CD14-positive monocyte (primary cell): ENCODE measurements at places on chromosomes 7 and 10.

- DNase-seq, result no peak
These were observed 1.2 kb downstream of the RARRES2 start for GRCh38 chr7:150340024-150340749.

GRCh38 chr7:20647908-20648776, 32.7 kb downstream of the ABCB5 start:
- DNase-seq, result peak; percentile 12

DNA sequence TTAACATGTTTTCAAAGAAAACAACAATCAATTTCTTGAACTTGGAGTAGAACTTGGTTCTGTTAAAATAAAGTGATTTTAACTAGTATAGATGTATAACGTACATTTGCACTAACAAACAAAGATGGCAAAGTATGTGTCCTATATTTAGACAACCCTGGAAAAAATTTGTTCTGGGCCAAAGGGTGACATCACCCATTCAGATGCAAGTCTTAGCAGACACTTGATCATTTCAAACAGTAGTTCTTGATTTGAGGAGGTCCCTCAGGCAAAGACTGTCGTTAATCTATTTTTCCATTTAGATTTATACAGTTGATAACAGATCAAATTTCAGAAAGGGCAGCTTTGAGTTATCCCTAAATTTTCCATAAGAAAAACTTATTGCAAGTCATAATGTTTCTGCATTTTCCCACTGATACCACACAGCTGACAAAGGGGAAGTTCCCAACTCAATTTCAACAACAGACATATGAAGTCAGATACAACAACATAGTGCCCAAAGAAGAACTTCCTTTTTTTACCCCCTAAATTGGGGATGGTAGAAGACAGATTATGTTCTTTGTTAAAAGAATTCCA, 5.2 kb downstream of the NMT2 start:
- peak; percentile 41 for DNase-seq

- no peak for DNase-seq
These were observed 35.0 kb downstream of the SRI start for GRCh38 chr7:88184848-88185304.

DNA sequence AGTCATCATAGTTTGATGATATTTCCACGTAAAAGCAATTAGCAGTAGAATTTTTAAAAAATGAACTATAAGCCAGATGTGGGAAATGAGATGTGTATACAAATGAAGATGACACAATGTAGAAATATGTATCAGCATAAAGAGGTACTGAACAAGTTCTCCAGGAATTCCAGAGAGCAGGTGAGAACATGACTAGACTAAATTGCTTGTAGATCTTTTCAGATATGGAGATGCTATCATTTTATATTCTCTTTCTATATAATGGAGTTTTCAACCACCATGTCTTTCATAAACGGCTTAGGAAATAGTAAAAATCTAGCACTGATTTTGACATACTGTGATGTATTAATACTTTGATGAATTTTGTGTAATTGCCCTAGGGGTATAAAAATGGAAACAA, 130.9 kb downstream of the SEMA3D start:
- no peak for DNase-seq

DNA sequence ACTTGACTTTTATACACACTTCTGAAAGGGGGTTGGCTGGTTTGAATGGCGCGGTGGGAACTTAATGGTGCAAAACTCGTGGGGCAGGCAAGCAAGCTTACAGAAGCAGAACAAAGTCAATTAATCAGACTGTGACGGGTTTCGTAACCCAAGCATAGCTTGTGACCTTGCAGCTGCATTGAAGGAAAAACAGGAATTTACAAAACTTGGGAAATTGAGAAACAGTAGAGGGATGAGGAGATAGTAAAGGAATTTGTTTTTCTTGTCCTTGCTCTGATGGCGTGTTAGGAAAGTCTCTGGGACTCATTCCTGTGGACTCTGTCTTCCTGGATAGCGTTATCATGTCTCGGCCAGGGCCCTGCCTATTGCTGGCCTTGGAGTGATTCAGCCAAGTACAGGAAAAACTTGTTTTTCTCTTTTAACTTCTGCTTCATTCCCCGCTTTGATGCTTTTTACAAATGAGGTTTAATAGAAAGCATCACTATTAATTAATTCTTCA, 220.0 kb upstream of the KCND2 start:
- DNase-seq, result peak; percentile 34

GRCh38 chr10:119269737-119270136, 62.4 kb downstream of the GRK5 start:
- no peak for DNase-seq

- no peak for DNase-seq
These were observed 36.8 kb upstream of the R3HCC1L start for GRCh38 chr10:98097616-98098015.

DNA sequence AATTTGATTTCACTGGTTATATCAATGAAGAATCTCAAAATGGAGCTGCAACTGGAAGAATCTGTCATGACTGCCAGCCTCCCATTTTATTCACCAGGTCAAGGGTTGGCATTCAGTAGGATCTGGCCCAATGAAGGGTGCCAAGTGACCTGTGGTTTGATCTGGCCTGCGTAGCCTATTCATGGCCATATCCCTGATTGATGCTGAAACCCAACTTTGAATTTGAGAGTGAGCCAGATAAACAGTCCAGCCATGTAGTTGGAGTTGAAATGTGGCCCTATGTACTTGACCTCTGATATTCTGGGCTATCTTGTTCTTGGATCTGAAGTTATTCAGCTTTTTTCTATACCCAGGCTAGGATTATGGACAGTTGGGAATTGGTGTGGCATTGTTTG, 1.5 kb downstream of the MKLN1 start:
- no peak for DNase-seq

DNA sequence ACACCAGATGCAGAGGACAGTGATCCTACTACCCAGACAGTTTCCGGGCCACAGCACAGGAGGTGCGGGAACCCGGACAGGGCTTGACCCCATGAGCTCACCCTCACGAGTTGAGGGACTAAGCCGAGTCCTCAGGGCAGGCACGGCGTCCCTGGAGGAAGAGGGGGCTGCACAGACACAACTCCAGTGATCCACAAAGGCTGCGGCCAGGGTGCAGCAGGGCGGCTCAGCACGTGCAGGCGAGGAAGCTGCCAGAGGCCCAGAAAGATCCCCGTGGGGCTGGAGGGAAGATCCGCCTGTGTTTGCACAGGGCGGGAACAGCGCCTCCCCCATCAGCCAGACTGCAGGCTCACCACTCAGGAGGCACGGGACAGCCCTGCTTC, 45.9 kb upstream of the TMEM72 start:
- DNase-seq, result no peak

GRCh38 chr10:62305813-62306212, 37.2 kb upstream of the RTKN2 start:
- DNase-seq, result no peak

- no peak for DNase-seq
These were observed 1409.1 kb upstream of the CELF2 start for GRCh38 chr10:9608602-9609001.

DNA sequence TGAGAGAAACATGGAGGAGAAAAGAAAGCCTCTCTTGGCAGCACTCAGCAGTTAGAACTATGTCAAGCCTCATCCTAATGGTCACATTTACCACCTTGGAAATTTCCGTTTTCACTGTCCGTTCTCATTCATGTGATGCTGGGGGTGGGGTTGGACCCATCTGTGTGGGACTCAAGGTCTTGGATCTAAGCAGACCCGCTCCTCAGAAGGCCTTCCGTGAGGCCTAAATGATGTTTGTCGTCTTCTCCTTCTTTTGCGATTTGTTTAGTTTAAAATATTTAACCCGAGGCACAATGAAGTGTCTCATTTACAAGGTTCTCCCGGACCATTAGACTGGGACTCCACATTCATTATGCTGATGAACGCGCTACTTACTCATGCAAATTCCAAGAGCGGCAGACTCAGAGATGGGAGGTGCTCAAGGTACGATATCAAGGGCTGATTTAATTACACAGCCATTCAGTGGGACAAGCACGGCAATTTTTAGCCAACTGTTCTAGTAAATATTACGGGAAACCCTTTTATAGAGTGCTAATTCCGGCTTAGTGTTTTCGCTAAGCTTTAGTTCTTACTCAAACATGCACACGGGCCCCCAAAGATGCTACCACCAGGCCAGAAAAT, 109.1 kb upstream of the EFCAB10 start:
- DNase-seq, result no peak

DNA sequence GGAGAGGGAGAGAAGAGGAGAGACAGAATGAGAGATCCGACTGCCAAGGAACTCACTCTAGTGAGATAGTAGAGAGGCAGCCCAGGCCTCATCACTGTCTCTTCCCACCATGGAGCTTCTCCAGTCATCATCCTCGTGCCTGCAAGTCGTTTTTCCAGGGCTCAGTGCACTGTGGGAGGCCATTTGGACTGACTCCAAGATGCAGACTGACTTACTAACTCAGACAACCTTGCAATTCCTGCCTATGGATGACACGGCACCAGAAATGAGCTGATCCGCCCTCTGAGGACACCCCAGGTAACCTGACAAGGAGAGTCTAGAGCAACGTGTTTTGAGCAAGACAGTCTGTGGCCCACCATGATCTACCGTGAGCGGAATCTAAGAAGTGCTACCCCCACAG, 154.9 kb downstream of the GLI3 start:
- no peak for DNase-seq

DNA sequence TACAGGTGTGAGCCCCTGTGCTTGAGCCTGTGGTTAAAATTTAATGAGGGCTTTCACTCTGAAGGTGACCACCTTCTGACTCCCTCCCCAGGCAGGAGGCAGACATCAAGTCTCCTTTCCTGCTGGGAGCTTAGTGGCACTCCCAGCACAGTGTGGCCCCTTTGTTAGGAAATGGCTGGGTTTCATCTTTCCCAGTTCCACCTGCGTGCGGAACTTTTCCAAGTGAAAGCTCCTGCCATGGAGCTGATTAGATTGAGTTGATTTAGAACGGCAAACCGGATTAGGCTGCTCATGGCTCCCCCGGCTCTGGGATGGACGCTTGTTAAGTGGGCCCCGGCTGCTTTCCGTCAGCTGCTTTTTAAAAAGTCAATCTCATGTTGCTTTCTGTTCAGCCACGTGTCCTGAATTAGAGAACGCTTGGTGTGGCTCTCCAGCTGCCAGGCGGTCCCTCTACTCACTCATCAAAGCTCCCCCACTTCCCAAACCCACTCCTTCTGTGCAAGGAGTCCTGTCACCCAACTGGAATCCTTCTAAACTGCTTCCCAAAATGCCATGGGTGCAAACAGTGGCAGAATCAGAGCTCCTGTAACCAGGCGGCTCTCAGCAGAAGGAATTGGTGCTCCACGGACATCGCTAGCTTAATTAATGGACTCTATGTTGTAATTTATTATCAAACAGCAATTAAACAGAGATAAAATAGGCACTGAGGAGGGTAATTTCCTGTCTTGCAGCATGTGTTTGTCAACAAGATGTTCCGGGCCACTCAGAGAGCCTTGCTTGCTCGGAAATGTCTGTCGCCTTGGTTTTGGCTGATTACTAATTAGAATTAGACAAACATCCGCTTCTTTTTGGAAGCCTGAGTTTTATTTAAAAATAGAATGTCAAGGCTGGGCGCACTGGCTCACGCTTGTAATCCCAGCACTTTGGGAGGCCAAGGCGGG, 551.2 kb downstream of the GALNT17 start:
- DNase-seq, result no peak

DNA sequence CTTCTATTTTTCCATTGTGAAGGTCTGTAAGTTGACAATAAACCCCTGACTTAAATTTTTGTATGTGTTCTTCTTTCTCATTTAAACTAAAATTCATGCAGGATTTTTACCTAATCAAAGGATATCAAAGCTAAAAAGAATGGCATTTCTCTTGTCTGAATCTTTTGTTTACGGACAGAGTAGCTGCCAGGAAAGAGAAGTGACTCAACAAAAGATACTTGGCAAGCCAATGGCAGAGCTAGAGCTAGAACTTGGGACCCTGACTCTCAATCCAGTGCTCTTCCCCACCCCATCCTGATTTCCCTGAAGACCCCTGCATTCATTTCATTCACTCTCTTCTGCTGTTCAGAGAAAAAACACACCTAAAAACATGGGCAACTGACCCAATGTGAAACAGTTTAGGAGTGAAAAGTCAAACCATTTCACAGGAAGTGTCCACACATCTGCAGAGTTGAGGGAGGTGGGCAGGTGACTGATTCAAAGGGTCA, 40.2 kb upstream of the PDLIM1 start:
- no peak for DNase-seq

GRCh38 chr10:7533657-7534479, 123.0 kb upstream of the SFMBT2 start:
- no peak for DNase-seq

DNA sequence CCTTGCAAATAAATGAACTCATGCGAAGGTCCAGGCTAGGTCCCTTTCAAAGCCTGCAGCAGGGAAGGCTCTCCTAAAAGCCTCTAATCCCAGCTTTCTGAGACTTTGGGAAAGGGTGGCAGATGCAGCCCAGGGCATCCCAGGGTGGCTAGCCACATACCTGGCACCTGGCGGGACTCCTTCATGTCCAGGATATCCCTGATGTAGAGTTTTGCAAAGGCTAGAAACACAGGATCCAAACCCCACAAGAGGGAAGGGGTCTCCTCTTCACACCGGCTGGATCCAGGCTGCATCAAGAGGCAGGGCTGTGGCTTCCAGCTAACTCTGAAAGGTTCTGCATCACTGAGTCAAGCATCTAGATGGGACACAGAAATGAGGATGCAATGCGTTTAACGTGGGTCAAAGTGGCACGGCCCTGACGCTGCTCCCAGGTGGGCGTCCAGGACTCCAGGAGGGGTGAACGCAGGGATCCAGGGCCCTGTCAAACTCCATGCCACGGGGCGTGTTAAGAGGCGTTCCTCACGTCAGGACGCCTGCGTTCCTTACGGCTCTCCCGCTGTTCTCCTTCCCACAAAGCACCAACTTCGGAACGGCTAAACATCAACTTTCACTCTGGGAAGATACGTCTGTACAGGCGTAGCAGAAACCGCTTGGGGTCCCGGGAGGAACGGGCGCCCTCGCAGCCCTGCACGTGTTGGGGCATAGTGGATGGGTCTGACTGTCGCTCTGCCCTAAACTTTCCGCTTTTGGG, 507 bp downstream of the STN1 start:
- DNase-seq, result peak; percentile 29

- no peak for DNase-seq
These were observed 902.5 kb upstream of the ZNF722 start for GRCh38 chr7:63096141-63096540.

DNA sequence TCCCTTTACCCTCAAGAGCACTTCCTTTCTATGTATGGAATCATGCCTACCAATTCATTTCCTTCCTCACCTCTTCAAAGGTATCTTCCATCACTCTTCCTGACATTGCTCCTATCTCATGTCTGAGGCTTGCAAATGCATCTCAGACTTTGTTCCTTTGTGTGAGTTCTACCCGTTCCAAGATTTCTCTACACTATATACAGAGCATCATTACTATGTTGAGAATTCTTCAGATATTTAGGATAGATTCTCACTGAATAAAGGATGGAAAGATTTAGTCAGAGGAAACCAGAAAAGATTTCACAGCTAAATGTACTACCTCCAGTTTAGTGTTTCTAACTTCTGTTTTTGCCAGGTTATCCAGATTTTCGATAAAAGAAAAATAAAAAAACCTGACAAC, 462.7 kb downstream of the PHTF2 start:
- DNase-seq, result no peak

GRCh38 chr10:65911151-65911835, 1014.5 kb upstream of the LRRTM3 start:
- DNase-seq, result no peak
